Epithelial cell of umbilical artery (primary cell): ENCODE measurements at places on chromosomes 3 and 15. TPM values are rescaled to one million over a fixed set of nuclear protein-coding genes. Genes with fewer than 3 reads are reported as not detected.

Gene CYP11A1
- not detected in 2 replicates for total RNA-seq

Gene GAP43
- total RNA-seq, result under 0.01 TPM in 1 of 2 replicates, not detected in the other

Gene IL17RD
- total RNA-seq, result 0.32 and 0.46 TPM in 2 replicates

Gene TRH
- total RNA-seq, result not detected in 2 replicates

Gene GOLGA6B
- total RNA-seq, result not detected in 2 replicates
